HT1080 (cell line): ENCODE measurements at places on chromosomes 2 and 18. TPM values are rescaled to one million over a fixed set of nuclear protein-coding genes. Genes with fewer than 3 reads are reported as not detected.

- peak; percentile 13 for DNase-seq
These were observed 157.9 kb upstream of the APCDD1 start for GRCh38 chr18:10296491-10296890.

DNA sequence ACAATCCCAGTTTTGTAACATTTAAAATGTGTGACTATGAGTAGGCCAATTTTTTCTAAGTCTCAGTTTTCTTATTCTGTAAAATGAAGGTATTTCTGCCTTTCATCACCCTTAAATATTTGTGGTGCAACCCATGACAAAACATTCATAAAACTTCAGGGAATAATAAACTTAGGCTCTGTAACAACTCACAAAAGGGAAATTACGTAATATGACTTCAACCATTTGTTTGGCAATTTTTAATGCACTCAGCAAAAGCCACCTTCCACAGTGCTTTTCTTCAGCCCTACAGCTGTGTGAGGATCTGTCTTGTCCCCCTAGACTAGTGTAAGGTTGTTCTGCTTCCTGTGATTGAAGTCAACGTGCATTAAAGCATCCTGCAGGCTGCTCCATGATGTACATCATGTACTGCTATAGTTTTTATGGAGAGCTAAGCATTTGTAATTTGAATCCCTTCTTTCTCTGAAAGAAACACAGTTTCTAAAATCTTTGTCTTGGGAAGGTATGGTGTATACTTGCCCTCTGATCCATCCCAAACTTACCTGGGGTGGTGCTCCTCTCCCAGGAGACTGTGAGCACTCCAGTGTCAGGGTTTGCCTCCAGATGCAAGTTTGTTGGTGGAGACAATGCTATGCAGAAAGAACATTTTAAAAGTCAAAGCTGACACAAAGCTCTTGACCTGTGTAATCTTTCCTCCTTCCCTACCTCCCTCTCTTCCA, 39.1 kb downstream of the FN1 start:
- peak; percentile 22 for DNase-seq

GRCh38 chr2:109188898-109189297, 59.9 kb downstream of the SH3RF3 start:
- no peak for DNase-seq

GRCh38 chr2:121919803-121920202, 164.4 kb downstream of the TSN start:
- no peak for DNase-seq

DNA sequence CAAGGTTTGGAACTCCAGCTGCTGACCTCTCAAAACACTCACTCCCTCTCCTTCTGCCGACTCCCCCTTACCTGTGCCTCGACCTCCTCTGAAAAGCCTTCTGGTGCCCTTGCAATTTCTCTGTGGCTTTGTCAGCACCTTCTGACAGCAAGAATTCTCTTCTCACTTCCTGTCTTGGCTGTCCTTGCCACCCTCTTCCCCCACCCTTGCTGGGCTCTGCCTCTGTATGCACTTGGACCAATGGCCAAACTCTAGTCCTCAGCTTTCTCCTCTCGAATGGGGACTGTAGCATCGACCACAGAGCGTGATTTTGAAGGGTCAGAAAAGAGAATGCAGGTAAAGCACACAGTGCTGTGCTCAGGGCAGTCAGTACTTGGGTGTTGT, 99.0 kb downstream of the HS1BP3 start:
- no peak for DNase-seq

GRCh38 chr2:221104361-221104811, 467.7 kb downstream of the EPHA4 start:
- peak; percentile 12 for DNase-seq

DNA sequence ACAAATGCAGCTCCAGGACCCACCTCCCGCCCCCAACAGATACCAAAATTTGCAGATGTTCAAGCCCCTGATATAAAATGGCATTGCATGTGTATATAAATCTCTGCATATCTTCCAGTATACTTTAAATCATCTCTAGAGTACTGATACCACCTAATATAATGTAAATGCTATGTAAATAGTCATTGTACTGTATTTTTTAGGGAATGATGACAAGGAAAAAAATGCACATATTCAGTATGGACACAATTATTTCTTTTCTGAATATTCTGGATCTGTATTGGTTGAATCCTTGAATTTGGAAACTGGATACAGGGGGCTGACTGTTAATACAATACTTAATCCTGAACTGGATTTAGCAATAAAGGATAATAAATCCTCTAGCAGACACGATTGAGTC, 67.7 kb downstream of the FRZB start:
- DNase-seq, result no peak

DNA sequence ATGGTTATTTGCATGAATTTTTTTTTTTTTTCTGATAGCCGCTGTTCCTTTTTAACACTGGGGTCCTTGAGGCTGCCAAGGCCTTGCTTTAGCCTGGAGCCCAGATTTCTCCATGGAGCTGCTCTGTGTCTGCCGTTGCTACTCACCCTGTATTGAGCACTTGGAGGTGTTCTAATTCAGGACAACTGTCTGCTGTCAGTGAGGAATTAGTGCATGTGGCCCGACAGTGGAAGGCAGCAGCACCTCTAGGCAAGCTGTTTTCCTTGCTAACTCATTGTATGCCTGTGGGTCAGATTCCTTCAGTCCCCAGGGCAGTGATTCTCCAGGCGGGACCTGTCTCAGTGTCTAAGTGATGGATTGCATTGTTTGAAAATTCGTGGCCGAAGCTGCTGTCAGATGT, 147.7 kb upstream of the DPP10 start:
- DNase-seq, result no peak

GRCh38 chr2:187917535-187917934, 363.3 kb upstream of the TFPI start:
- peak; percentile 7 for DNase-seq

GRCh38 chr18:43692099-43692690, 414.9 kb upstream of the SYT4 start:
- DNase-seq, result peak; percentile 12

DNA sequence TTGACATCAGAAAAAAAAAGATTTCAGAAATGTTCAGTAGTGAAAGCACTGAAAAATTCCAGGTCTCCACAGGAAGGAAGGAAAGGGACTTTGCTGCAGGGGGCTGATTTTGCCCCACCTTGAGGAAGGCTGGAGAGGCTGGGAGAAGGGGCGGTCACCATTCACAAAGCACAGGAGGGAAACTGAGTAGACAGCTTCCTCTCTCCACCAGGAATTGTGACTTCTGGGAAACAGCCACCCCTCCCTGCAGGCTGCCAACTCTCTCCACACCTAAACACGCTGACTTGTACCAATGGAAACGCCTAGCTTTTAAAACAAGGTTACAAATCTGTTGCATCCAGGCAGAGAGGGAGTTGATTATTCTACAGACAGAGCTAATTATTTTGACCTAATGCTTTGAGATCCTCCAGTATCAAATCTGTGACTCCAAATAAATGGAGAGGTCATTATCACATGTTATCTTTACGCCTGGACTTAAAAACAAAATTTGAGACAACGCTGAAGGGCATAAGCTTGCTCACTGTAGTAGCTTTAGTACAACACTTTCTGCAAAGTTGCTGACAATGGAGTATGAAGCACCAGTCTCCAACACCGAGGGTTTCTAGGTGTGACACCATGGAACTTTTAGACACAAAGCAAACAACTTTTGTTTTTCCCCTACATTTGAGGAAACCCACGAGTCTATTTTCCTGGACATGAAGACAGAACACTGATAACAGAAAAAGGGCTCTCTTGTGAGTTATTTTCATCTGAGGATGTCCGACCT, 42.7 kb downstream of the EPHA4 start:
- DNase-seq, result no peak

DNA sequence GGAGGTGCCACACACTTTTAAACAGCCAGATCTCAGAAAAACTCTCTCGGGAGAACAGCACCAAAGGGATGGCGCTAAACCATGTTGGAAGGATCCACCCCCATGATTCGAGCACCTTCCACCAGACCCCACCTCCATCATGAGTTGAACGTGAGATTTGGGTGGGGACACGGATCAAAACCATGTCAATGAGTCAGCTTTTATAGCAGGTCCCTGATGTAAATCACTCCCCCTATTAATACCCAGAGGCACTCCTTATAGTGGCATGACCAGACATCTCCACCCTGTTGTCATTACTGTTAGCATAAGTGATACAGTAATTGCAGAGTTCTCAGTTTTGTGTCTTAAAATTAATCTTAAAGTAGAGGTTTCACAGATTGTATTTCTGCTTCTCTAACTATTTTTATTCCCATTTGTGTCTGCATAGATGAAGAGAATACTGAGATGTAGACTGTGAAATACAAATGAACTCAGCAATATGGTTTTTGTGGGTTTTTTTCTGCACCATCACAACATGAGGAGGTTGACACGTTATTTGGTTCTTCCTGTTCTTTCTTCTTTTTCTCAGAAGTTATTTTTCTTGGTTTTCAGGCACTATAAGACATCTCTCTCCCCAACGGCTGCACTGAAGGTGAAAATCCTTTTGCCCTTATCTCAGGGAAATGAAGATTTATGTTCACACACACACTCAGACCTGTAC, 218.2 kb downstream of the ARL4C start:
- DNase-seq, result no peak

DNA sequence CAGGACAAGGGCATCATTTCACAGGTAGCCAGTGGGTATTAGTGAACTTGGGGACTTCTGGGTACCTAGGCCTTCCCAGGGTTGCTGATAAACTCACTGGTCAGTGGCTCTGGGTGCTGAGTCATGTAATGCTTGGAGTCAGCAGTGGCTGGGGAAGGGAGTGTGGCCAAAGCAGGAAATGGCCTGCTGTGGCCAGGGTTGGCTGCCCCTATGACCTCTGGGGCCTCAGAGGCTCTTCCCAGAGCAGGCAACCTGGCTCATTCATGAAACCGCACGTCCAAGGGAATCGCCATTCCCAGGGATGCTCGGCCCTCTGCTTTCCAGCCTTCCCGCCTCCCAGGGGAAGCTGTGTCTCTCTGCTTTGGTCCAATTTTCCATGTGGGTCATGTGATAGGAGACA, 294.9 kb downstream of the DYSF start:
- no peak for DNase-seq

Gene ATP6V1C2
- total RNA-seq, result 0.03 TPM in 1 of 2 replicates, not detected in the other

Gene PAIP2B
- total RNA-seq, result 0.08 and 0.10 TPM in 2 replicates

Gene CTIF
- 18.9 and 19.8 TPM in 2 replicates for total RNA-seq

Gene ZNF396
- total RNA-seq, result not detected in 2 replicates

Gene SULT1C4
- not detected in 2 replicates for total RNA-seq

Gene SPATA3
- not detected in 2 replicates for total RNA-seq

Gene LIMS4
- total RNA-seq, result 0.18 and 0.63 TPM in 2 replicates

Gene SLC39A6
- total RNA-seq, result 61.7 and 72.5 TPM in 2 replicates

Gene RAB6C
- total RNA-seq, result not detected in 2 replicates

Gene ALPI
- total RNA-seq, result not detected in 2 replicates
